Neural crest cell (in vitro differentiated cells): ENCODE measurements at places on chromosomes 5 and 9.

- no peaks in the 10 kb centered on the region for H3K36me3 ChIP-seq
- no peaks in the 10 kb centered on the region for H3K27me3 ChIP-seq
- no peak for DNase-seq
- H3K4me1 ChIP-seq = no peaks in the 10 kb centered on the region
These were observed 1097.8 kb upstream of the CDH18 start for GRCh38 chr5:21085791-21086190.

- H3K27ac ChIP-seq = no peak overlapping the region
- H3K27me3 ChIP-seq = peaks cover 9% of the 10 kb centered on the region
- no peak overlapping the region for H3K4me3 ChIP-seq
- no peak for DNase-seq
- H3K4me1 ChIP-seq = peaks cover 23% of the 10 kb centered on the region
These were observed 26.5 kb downstream of the NANS start for GRCh38 chr9:98083061-98083501.

GRCh38 chr5:54862036-54862435, 123.4 kb downstream of the ESM1 start:
- H3K36me3 ChIP-seq = peaks cover 2% of the 10 kb centered on the region
- H3K27ac ChIP-seq = no peak overlapping the region
- H3K27me3 ChIP-seq = peaks cover 18% of the 10 kb centered on the region
- no peak overlapping the region for H3K4me3 ChIP-seq
- no peak for DNase-seq
- no peaks in the 10 kb centered on the region for H3K4me1 ChIP-seq

DNA sequence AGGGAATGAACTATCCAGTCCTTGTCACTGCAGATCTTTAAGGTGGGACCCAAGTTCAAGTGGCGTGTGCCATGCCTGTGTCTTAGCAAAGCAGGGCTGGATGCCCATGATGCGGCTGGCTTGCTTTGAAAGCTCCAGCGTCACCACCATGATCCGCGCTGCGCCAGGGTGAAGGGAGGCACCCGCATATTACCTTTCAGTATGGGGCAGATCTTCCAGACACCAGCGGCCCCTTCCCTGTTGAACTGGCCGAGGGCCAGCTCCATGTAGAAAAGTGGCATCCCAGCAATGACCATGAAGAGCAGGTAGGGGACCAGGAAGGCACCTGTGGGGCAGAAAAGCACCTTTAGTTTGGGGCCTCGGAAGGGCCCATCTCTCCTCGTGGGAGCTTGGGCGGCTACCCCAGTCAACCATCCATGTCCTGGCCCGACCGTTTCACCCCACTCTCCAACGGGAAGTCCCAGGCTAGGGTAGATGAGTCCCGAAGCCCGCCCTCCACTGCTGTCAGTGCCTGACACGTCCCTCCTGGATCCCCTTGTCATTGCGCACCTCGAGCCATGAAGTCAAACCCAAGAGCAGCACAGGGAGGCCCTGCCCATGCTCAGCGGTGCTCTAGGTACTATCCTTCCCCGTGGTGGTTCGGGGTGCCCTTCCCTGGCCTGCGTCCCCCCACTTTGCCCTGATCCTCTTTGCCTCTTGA, 3.9 kb downstream of the SLC6A3 start:
- H3K4me1 ChIP-seq = peaks cover 5% of the 10 kb centered on the region
- no peak overlapping the region for H3K27ac ChIP-seq
- H3K4me3 ChIP-seq = no peak overlapping the region

DNA sequence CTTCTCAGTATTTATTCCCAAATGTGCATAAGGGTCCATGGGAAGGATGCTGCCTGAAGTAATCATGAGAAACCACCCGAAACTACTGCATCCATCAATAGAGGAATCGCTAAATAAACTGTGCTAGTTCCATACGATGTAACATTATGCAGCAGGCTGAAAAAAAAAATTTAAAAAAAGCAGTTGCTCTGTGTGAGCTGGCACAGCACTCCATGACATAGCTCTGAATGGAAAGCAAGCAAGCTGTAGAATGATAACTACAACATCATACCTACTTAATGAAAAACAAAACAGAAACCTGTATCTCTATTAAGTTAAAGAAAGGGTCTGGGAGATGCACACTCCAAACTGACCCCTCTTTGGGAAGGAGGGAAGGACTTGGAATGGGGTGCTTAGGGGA, 49.3 kb downstream of the SHB start:
- no peak for DNase-seq
- no peak overlapping the region for H3K4me3 ChIP-seq
- peaks cover 86% of the 10 kb centered on the region for H3K4me1 ChIP-seq
- H3K27me3 ChIP-seq = no peaks in the 10 kb centered on the region
- H3K27ac ChIP-seq = no peak overlapping the region
